ENCODE measurements at places on chromosomes 5 and 9.

- DNase-seq, result no peak
These were observed 62.4 kb downstream of the SERINC5 start for GRCh38 chr5:80193401-80193800.

GRCh38 chr9:133045132-133045531 is 14.3 kb downstream of the GTF3C5 start:
- no peak for DNase-seq

- DNase-seq, result no peak
These were observed 46.3 kb downstream of the STC2 start for GRCh38 chr5:173281910-173282309.

DNA sequence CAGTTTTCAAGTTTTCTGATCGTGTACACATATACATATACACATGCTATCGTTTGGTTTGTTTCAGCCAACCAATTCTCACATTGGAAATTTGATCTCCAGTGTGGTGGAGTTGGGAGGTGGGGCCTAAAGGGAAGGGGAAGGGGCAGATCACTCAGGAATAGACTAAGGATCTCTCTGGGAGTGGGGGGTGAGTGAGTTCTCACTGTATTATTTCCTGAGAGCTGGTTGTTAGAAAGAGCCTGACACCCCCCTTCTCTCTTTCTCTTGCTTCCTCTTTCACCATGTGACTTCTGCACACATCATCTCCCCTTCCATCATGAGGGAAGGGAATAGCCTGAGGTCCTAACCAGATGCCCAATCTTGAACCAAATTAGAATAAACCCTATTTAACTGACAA is 551.7 kb downstream of the MAT2B start:
- no peak for DNase-seq

DNA sequence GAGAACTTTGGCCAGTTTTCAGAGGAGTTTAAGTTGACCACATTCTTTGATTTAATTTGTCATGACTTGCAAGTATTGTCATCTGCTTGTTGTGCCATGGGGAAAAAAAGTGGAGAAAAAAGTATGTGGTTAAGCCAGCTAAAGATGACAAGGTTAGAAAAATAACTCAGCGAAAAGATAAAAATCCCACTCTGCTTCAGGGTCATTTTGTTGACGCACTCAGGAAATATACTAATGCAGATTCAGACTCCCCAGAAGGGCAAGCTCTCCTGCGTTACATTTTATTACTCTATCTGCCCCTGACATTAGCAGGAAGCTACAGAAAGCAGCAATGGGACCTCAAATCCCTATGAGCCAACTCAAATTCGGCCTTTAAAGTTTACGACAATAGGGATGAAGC is 27.6 kb upstream of the TESK1 start:
- no peak for DNase-seq

DNA sequence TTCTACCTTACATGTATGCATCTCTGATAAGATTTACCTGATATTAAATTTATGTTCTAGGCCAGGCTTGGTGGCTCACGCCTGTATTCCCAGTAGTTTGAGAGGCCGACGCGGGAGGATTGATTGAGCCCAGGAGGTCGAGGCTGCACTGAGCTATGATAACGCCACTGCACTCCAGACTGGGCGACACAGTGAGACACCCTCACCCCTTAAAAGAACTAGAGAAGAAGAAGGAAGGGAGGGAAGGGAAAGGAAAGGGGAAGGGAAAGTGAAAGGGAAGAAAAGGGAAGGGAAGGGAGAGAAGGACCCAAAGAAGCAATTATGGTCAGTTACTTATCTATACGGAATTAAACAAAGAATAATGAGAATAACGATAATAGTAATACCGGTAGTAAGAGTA is 1.2 kb upstream of the RFK start:
- DNase-seq, result no peak

GRCh38 chr5:149410721-149411432 is 31.8 kb upstream of the IL17B start:
- no peak for DNase-seq

GRCh38 chr5:29412979-29413378 is 1780.5 kb upstream of the CDH6 start:
- no peak for DNase-seq

Measured in C1 segment of cervical spinal cord (tissue), 14 donors.